Karpas-422 (cell line): ENCODE measurements at places on chromosomes 16 and 17. TPM values are rescaled to one million over a fixed set of nuclear protein-coding genes. Genes with fewer than 3 reads are reported as not detected.

GRCh38 chr16:27982184-27982583, 81.3 kb downstream of the GSG1L start:
- peak; percentile 63 for DNase-seq
- H3K27ac ChIP-seq: no peak overlapping the region
- no peaks in the 10 kb centered on the region for H3K36me3 ChIP-seq
- H3K27me3 ChIP-seq: no peaks in the 10 kb centered on the region

DNA sequence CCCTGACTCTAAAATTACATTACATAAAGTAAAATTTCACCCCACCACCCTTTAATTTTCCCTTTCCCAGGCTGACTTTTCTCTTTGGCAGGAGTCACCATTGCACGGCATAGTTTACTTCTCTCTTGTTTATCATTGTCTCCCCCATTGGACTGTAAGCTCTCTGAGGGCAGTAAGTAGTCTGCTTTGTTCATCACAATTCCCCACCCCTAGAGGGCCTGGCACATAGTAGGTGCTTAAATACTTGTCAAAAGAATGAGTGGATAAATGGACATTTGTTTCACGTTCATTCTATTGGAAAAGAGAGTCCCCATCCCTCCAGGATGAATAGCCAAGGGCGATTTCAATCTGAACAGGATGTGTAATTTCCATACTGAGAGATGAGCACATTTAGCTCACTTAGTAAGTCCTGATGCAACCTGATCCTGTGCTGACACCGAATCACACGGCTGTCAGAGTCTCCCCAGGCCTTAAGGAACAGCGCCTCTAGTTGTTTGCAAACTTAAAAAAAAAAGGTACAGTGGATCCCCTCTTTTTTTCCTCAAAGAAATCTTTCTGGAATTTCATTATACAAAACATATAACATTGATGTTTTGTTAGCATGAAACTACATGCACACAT, 54.0 kb downstream of the AKAP1 start:
- H3K4me3 ChIP-seq: no peak overlapping the region
- H3K4me1 ChIP-seq: peaks cover 9% of the 10 kb centered on the region
- no peak overlapping the region for H3K27ac ChIP-seq
- H3K27me3 ChIP-seq: no peaks in the 10 kb centered on the region
- H3K36me3 ChIP-seq: no peaks in the 10 kb centered on the region
- DNase-seq: no peak

DNA sequence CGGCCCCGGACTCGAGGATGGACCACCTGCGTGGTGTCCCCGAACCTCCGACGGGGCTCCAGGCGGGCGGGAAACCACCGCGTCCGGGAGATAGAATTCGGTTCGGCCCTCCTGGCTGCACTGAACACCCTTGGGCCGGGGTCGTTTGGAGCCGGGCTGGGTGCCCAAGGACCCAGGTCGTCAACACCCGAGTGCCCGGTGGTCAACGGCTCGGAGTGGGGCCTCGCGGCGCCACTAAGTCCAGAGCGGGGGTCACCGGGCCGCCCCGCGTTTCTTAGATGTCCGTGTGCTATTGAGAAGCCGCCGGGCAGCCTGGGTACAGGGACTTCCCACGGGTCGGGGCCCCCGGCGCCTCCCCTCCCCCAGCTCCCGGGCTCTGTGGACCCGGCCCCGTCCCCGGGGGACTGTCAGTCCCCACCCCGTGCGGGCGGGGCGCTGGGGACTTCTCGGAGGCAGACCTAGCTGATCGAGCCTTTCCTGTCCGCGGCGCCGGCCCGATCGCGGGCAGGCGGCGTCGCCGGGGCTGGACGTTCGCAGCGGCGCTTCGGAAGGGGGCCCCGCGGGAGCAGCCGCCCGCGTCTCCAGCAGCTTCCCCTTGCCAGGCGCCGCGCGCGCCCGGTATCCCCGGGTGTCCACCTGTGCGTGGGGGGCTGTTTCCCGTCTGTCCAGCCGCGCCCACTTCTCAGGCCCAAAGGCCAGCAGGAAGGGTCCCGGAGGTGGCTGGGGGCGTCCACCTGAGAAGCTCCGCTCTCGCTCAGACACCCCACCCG, 655 bp upstream of the NPTX1 start:
- H3K4me3 ChIP-seq: no peak overlapping the region
- H3K27ac ChIP-seq: no peak overlapping the region
- peaks cover 22% of the 10 kb centered on the region for H3K4me1 ChIP-seq
- DNase-seq: no peak
- H3K36me3 ChIP-seq: no peaks in the 10 kb centered on the region

GRCh38 chr17:72146371-72146770, 25.6 kb downstream of the SOX9 start:
- no peaks in the 10 kb centered on the region for H3K27me3 ChIP-seq
- DNase-seq: no peak
- H3K27ac ChIP-seq: no peak overlapping the region
- H3K4me1 ChIP-seq: peaks cover 28% of the 10 kb centered on the region
- H3K4me3 ChIP-seq: 0 out of 2 replicates have a peak overlapping the region, but pooled peaks have one; percentile 26
- no peaks in the 10 kb centered on the region for H3K36me3 ChIP-seq

- peaks cover 6% of the 10 kb centered on the region for H3K4me1 ChIP-seq
- H3K27me3 ChIP-seq: no peaks in the 10 kb centered on the region
- no peak overlapping the region for H3K4me3 ChIP-seq
- no peak overlapping the region for H3K27ac ChIP-seq
- no peaks in the 10 kb centered on the region for H3K36me3 ChIP-seq
Measured at GRCh38 chr16:9013508-9013864, 49.8 kb upstream of the USP7 start.

- no peaks in the 10 kb centered on the region for H3K4me1 ChIP-seq
- DNase-seq: no peak
- no peaks in the 10 kb centered on the region for H3K36me3 ChIP-seq
- H3K4me3 ChIP-seq: no peak overlapping the region
- H3K27me3 ChIP-seq: no peaks in the 10 kb centered on the region
- H3K27ac ChIP-seq: no peak overlapping the region
Measured at GRCh38 chr17:51325471-51325870, 65.1 kb downstream of the UTP18 start.

- H3K4me3 ChIP-seq: no peak overlapping the region
- peaks cover 63% of the 10 kb centered on the region for H3K4me1 ChIP-seq
- no peaks in the 10 kb centered on the region for H3K27me3 ChIP-seq
- H3K36me3 ChIP-seq: peaks cover 73% of the 10 kb centered on the region
- DNase-seq: peak; percentile 90
Measured at GRCh38 chr16:81873843-81874752, 95.0 kb downstream of the PLCG2 start.

GRCh38 chr16:29972500-29972899, 1.2 kb upstream of the TAOK2 start:
- peaks cover 13% of the 10 kb centered on the region; the same call in 1 of the 2 replicates for H3K36me3 ChIP-seq
- no peak for DNase-seq
- peaks cover 25% of the 10 kb centered on the region for H3K4me1 ChIP-seq
- H3K4me3 ChIP-seq: no peak overlapping the region

GRCh38 chr16:88497561-88498462, 44.7 kb downstream of the ZFPM1 start:
- no peak overlapping the region for H3K27ac ChIP-seq
- no peaks in the 10 kb centered on the region for H3K4me1 ChIP-seq
- no peak for DNase-seq

- H3K4me1 ChIP-seq: peaks cover 13% of the 10 kb centered on the region
- no peak overlapping the region for H3K27ac ChIP-seq
- no peak overlapping the region for H3K4me3 ChIP-seq
- no peaks in the 10 kb centered on the region for H3K27me3 ChIP-seq
Measured at GRCh38 chr17:35709874-35710273, 21.6 kb upstream of the RASL10B start.

DNA sequence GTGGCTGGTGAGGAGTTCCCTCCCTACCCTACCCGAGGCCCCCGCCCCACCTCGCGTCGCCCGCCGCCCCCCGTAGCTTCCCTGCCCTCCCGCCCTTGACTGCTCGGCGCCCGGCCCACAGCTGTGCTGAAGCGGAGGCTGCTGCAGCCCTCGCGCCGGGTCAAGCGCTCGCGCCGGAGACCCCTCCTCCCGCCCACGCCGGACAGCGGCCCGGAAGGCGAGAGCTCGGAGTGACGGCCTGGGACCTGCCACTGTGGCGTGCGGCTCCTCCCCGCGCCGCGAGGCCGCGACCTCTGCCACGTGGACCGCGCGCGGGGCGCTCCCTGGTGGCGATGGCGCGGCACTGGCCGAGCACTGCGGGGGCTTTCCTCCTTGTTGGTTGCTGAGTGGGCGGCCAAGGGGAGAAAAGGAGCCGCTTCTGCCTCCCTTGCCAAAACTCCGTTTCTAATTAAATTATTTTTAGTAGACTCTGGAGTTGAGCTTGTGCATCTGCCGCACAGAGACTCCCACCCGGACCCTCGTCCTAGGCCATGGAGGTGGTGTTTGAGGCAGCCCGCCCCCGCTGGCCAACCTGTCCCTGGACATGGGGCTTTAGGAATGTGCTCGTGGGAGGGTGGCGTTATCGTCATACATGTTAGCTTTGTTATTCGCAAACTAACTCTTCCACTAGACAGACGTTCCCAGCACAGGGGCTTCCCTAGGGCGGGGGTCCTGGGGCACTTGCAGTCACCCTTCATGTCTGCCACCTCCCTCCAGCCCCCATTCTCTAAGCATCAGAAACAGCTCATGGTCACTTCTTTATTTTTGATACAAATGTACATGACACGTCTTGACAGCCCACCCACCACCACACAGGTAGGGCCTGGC, 4.4 kb downstream of the TP53I13 start:
- peaks cover 9% of the 10 kb centered on the region for H3K4me1 ChIP-seq
- no peak overlapping the region for H3K27ac ChIP-seq
- DNase-seq: no peak
- H3K36me3 ChIP-seq: peaks cover 5% of the 10 kb centered on the region; the same call in 1 of the 2 replicates

DNA sequence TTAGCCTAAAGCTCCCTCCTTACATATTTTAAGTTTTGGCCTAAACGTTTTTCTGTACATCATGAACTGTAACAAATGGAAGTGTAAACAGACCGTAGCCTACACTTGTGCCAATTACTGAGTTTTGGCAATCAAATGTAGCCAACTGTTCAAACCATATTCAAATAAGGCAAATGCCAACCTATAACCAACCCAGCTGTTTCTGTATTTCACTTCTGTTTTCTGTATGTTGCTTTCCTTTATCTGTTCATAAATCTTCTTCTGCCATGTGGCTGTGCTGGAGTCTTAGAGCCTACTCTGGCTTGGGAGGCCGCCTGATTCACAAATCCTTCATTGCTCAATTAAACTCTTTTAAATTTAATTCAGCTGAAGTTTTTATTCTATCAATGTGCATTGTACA, 6.9 kb upstream of the C16orf78 start:
- peak; percentile 56 for DNase-seq
- no peaks in the 10 kb centered on the region for H3K36me3 ChIP-seq
- H3K27ac ChIP-seq: peak overlapping the region; percentile 7; the same call in 1 of the 2 replicates
- peaks cover 25% of the 10 kb centered on the region for H3K4me1 ChIP-seq
- H3K27me3 ChIP-seq: no peaks in the 10 kb centered on the region

- peak; percentile 58 for DNase-seq
- peaks cover 5% of the 10 kb centered on the region; the same call in 1 of the 2 replicates for H3K36me3 ChIP-seq
- H3K27me3 ChIP-seq: no peaks in the 10 kb centered on the region
Measured at GRCh38 chr16:30354423-30355143, 525 bp downstream of the CD2BP2 start.

- no peaks in the 10 kb centered on the region for H3K4me1 ChIP-seq
- H3K27ac ChIP-seq: no peak overlapping the region
- H3K27me3 ChIP-seq: no peaks in the 10 kb centered on the region
- no peak for DNase-seq
- no peaks in the 10 kb centered on the region for H3K36me3 ChIP-seq
- no peak overlapping the region for H3K4me3 ChIP-seq
Measured at GRCh38 chr17:65402513-65403496, 158.6 kb downstream of the AXIN2 start.

GRCh38 chr16:53433509-53433908, 762 bp upstream of the RBL2 start:
- H3K27me3 ChIP-seq: no peaks in the 10 kb centered on the region
- no peak overlapping the region for H3K4me3 ChIP-seq
- H3K4me1 ChIP-seq: peaks cover 25% of the 10 kb centered on the region
- H3K36me3 ChIP-seq: no peaks in the 10 kb centered on the region

DNA sequence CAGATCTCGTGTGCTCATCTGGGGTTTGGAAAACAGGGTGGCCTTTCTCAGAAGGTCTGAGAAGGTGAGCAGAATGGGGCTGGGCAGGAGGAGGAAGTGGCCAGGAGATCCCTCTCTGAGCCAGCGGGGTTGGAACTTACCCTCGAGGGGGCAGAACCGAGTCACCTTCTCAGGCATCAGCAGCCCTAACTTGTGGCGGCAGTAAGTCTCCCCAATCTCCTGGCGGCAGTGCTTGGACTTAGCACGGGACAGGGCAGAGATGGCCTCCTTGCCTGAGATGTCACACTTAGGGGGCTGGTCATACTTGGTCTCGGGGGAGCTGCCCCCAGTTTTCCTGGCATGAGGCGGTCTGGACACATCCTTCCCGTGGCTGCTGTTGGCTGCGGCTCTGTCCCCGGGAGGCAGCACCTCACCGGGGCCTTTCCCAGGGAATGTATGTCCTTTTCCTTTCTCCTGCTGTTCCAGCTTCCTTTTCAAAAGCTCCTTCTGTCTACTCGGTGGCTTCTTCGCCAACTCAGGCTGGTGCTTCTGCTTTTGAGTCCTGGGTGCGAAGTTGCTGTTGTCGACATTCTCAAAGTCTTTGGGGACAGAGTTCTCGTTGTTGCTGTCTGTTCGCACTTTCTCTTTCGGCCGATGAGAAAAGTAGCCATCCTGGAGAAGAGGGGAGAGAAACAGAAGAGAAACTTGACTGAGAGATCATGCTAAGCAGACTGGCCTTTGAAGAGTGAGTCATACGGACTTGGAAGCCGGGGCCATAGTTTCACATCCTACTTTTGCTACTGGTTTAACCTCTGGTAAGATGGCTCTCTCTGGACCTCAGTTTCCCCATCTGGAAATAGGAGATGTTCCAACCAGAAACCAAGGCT, 211.7 kb downstream of the XYLT1 start:
- peak; percentile 63 for DNase-seq
- H3K27me3 ChIP-seq: no peaks in the 10 kb centered on the region
- H3K4me1 ChIP-seq: peaks cover 3% of the 10 kb centered on the region; the same call in 1 of the 2 replicates
- no peaks in the 10 kb centered on the region for H3K36me3 ChIP-seq
- no peak overlapping the region for H3K4me3 ChIP-seq

GRCh38 chr16:89678258-89678657, 8.2 kb upstream of the CDK10 start:
- H3K4me3 ChIP-seq: no peak overlapping the region
- DNase-seq: peak; percentile 60
- no peak overlapping the region for H3K27ac ChIP-seq
- no peaks in the 10 kb centered on the region for H3K27me3 ChIP-seq

- H3K4me3 ChIP-seq: no peak overlapping the region
- no peak overlapping the region for H3K27ac ChIP-seq
- H3K4me1 ChIP-seq: no peaks in the 10 kb centered on the region
- no peak for DNase-seq
- no peaks in the 10 kb centered on the region for H3K36me3 ChIP-seq
- no peaks in the 10 kb centered on the region for H3K27me3 ChIP-seq
Measured at GRCh38 chr16:23320693-23321092, 18.6 kb downstream of the SCNN1B start.

PRM1 gene
- total RNA-seq: not detected in 2 replicates

TPSG1 gene
- total RNA-seq: not detected in 2 replicates

CCL17 gene
- not detected in 2 replicates for total RNA-seq

SLC47A1 gene
- not detected in 2 replicates for total RNA-seq

SOX15 gene
- 1.2 and 1.6 TPM in 2 replicates for total RNA-seq

PRRT2 gene
- 0.87 and 3.5 TPM in 2 replicates for total RNA-seq

KIF19 gene
- total RNA-seq: not detected in 2 replicates

SKAP1 gene
- 1.2 and 1.8 TPM in 2 replicates for total RNA-seq

ANTKMT gene
- total RNA-seq: 19.8 and 53.3 TPM in 2 replicates

KLHL10 gene
- total RNA-seq: 0.29 TPM in 1 of 2 replicates, not detected in the other
